ENCODE measurements at places on chromosomes 12 and 14. TPM values are rescaled to one million over a fixed set of nuclear protein-coding genes. Genes with fewer than 3 reads are reported as not detected.

RIMKLB gene
- 3.1 TPM for total RNA-seq

ASIC1 gene
- 12.4 TPM for total RNA-seq

DNA sequence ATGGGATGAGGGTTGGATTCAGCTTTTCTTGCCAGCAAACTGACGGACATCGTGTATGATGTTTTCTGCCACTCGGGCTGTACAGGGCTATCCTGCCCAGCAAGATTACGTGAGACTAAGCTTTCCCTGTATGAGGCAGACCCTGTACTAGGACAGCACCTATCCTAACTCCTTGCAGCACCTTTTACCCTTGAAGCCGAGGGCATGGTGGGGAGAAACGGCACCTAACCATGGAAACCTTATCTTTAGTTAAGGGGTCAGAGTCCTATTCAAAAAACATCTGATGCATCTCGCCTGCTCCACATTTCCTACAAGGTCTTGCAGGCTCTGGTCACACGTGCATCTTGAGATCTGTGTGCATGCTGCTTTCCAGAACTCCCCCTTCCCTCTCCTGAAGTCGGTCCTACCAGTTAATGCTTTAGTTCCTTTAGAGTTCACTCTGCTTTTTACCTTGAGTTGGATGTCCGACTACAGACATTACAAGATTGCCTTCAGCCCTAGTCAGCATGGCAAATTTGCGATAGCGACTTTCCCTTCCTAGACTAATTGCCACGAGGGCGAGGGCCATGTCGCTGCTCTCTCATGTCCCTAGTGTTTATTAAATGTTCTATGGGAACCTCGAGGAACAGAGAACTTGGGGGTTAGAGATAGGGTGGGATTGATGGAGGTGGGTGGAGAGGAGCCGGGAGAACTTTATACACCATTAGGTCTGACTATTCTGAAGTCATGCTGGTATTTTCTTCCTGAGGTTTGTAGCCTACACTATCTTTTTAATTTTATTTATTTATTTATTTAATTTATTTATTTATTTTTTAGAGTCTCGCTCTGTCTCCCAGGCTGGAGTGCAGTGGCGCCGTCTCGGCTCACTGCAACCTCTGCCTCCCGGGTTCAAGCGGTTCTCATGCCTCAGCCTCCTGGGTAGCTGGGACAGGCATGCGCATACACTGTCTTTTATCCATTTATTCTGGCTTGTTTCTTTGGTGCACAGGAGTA, 6.6 kb downstream of the RAN start:
- H3K36me3 ChIP-seq: peaks cover 13% of the 10 kb centered on the region
- no peak for DNase-seq
- H3K27ac ChIP-seq: no peak overlapping the region
- no peaks in the 10 kb centered on the region for H3K27me3 ChIP-seq

GRCh38 chr14:58414845-58415244, 12.5 kb downstream of the TIMM9 start:
- H3K36me3 ChIP-seq: peaks cover 6% of the 10 kb centered on the region
- H3K27me3 ChIP-seq: no peaks in the 10 kb centered on the region
- H3K4me3 ChIP-seq: peak overlapping the region; percentile 57
- peaks cover 22% of the 10 kb centered on the region for H3K4me1 ChIP-seq
- peak overlapping the region; percentile 86 for H3K27ac ChIP-seq
- no peak for DNase-seq

DNA sequence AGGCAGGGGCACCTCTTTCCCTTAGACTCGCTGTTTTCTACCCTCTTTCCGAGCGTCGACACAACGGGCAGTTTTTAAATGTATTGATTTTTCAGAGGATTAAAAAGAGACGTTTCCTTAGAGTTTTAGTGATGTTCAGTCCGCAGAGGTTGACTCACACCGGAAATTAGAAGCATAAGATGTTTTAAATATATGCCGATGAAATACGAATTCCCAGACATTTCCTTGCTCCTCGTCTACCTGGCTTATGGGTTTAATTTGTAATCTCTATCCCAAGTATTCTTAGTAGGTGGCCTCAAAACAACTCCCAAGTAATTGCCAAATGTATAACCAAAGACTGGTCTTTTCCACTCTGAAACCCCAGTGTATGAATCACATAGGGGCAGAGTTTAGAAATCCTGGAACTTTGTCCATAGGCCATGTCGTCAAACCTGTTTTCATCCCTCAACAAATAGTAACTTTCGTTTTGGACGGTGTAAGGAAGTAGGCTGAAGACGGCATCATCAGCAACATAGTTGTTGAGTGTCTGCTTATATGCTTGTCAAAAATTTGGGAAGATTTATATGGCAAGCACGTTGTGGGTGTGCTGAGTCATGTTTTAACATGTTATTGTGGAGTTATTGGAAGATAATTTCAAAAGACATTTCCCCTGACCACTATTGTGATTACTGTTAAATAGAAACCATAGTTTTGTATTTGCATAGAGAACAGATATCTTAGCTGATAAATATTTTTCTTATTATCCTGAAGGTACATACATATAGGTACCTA, 824 bp downstream of the TBK1 start:
- H3K36me3 ChIP-seq: peaks cover 9% of the 10 kb centered on the region
- DNase-seq: no peak
- peak overlapping the region; percentile 99 for H3K27ac ChIP-seq
- H3K27me3 ChIP-seq: no peaks in the 10 kb centered on the region
- peak overlapping the region; percentile 92 for H3K4me3 ChIP-seq

DNA sequence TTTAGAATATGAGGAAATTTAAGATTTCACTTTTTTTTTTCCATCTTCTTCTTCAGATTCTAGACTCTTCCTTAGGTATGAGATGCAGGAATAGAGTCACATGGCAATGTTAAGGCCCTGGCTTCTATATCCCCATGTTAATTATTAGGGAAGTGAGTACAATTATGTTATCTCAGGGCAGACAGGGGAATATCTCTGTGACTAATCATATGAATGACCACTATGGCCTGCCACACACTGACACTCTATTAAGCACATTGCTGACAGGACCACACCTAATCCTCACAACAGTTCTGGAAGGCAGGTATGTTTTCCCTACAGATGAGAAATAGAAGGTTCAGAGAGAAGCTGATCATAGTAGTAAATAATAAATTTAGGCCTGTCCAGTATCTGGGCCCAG, 69.4 kb upstream of the PTPRQ start:
- H3K4me1 ChIP-seq: no peaks in the 10 kb centered on the region
- H3K27ac ChIP-seq: no peak overlapping the region
- DNase-seq: no peak
- no peaks in the 10 kb centered on the region for H3K27me3 ChIP-seq
- H3K4me3 ChIP-seq: no peak overlapping the region
- no peaks in the 10 kb centered on the region for H3K36me3 ChIP-seq
